NCI-H2029 treated with DMSO at 0.1 percent for 48 hours (cell line): ENCODE measurements at places on chromosomes 2 and 18.

DNA sequence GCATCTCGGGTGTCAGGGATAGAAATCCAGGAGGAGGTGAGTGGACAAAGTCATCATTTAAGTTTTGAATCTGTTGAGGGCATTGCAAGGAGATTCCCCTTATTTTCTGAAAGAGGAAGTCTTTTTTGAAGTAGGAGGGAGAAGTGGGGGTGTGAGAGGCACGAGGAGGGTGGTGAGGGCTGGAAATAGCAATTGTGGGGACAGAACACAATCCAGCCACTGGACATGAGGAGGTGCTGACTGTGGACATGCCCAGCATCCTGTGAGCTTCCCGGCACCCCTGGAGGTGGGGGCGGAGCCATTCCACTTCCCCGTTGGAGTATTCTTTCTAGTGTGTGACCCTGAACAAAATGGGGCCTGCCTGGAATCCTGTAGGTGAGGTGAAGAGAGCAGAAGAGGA, 310.7 kb upstream of the EPAS1 start:
- DNase-seq: no peak

- DNase-seq: no peak
Measured at GRCh38 chr2:188245230-188245629, 46.4 kb upstream of the GULP1 start.

GRCh38 chr2:157843935-157844334, 32.2 kb downstream of the ACVR1 start:
- no peak for DNase-seq

DNA sequence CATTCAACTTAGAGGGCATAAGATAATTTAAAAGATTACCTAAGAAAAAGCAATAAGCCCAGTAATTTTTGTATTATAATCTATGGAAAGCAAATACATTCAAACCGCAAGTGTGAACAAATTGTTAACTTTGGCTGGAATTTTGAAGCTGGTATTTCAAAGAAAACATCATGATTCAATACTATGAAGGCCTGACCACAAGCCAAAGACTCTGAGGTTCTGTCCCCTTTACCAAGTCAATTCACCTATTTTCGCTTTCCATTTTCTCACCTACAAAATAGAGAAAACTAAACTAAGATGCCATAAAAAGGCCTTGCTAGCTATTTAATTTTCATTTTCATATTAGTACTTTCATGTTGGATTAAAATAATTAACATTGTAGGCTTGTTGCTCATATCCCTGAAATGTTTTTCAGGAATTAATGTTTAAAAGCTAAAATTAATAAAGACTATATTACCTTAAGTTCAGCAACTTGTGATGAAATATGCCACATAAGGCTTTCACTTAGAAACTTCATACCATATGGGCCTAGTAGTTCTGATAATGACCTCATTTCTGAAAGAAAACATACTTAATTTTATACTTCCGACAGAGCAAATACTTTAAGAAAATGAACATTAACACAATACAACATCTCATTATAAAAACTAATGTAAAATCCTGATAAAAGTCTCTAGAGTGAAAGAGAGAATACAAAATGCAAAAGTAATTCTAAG, 85.7 kb upstream of the FRZB start:
- DNase-seq: no peak

- DNase-seq: no peak
Measured at GRCh38 chr2:9356261-9356660, 67.1 kb downstream of the ITGB1BP1 start.

DNA sequence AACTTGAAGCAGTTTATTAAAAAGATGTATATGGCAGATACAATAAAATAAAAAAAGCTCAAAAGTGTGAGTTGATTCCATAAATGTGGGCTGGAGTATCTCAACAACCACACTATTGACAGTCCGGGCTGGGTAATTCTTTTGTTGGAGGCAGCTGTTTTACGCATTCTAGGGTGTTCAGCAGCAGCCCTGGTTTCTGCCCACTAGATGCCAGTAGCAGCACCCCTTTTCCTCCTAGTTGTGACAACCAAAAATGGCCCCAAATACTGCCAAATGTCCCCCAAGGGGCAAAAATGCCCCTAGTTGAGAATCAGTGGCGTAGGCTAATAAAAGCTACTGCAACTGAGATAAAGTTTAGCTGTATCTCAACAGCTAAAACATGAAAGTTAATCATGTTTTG, 44.8 kb downstream of the CHMP3 start:
- DNase-seq: no peak

DNA sequence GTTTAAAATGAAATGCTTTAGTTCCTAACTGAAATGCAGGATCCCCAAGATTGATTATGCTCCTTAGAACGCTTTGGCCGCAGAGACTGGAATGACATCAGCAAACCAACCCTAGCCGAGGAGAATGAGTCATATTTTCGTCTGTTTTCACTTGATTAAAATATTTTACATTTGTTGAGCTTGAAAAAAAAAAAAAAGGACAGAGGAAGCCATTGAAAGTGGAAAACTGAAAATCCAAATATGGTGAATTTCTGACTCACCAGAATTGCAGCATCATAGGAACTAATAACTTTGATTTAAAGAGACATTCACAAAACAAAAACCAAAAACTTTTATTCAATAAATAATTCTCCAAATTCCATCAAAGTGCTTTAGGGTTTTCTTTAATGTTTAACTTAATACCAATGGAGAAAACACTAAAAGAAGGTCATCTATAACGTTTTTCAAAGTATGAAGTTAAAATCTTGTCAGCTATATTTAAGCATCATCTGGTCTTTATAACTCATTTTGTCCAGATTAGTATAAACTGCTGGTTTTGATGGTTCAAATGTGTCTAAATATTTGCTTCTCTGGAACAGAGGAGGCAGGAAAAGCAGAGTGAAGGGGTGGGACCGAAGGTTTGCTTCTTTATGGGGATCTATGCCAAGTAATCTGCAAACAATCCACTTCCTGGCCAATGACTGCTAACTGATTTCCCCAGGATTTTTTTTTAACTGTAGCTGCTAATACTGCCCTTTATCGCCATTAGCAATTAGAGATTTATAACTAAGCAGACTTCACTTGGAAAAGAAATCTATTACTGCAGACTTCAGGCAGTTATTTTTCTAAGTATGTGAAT, 30.9 kb upstream of the COL5A2 start:
- no peak for DNase-seq

GRCh38 chr2:48328942-48329723, 200.8 kb upstream of the STON1 start:
- no peak for DNase-seq

- no peak for DNase-seq
Measured at GRCh38 chr2:143875295-143876233, 644.4 kb downstream of the ZEB2 start.
